Stimulated activated CD4-positive, alpha-beta T cell treated with anti-CD3 and anti-CD28 coated beads, Interleukin-4, amount 100 ng/mL, for 48 hours (primary cell): ENCODE measurements at places on chromosomes 12 and 14.
A peak's percentile ranks its signal among the peaks of the same experiment; 100 is the strongest.

DNA sequence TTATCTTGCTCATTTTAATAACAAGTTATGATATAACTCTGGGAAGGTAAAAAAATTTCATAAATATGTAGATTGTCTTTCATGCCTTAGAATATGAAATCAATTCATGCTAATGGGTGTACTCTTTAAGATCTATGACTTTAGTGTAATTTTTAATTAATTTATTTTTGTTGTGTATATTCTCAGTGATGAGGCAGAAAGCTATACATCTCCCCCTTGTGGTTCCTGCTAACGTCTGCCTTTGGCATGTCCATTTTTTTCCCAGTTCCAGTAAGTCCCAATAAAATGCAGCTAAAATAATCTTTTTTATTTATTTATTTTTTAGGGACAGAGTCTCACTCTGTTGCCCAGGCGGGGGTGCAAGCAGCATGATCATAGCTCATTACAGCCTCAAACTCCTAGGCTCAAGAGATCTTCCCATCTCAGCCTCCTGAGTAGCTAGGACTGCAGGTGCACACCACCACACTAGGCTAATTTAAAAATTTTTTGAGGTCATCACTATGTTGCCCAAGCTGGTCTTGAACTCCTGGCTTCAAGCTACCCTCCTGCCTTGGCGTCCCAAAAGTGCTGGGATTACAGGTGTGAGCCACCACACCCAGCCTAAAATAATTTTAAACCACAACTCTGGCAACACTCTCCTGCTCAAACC, 3.3 kb upstream of the CHURC1 start:
- no peak for DNase-seq

DNA sequence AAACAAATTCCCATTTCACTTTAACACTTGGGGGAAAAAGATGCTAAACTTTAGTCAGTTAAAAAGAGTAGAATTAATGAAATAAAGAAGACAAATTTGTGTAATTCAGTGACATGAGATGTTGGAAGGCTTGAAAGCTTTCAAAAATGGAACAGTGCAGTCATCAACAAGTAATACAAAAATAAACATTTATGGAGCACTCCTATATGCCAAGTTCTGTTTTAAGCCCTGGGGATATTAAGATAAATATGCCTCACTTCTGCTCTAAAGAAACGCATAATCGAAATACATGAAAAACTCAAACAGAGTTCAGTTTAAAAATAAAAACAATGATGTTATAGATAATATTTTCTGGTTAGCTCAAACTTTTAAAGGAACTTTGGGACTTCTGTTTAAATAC, 93.0 kb downstream of the KCNH5 start:
- DNase-seq: no peak

DNA sequence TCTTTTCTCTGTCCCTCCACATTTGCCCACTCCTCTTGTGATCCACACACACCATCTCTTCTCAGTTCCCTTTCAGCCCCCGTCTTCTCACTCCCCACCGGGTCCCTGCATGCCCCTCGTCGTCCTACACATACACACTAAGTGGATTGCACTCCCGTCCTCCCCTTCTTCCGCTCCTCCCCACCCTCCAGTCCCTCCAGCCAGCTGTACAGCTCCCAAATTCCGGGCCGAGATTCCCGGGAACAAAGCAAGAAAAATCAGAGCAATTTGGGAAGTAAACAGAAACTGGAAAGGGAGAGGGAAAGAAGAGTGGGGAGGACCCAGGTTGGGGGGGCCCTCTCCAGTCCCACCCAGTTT, 282 bp upstream of the IGFBP6 start:
- no peak for DNase-seq

DNA sequence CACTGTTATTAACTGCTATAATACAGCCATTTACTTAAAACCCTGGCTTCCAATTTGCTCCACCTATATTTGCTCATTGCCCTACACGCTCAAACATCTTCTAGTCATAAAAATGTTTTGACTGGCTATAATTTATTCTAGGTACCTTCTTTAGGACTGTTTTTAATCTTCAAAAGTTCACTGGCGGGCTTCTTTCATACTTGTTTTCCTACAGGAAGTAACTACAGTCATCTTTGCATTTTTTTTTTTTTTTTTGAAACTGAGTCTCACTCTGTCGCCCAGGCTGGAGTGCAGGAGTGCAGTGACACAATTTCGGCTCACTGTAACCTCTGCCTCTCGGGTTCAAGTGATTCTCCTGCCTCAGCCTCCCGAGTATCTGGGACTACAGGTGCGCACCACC, 32.5 kb downstream of the MPHOSPH9 start:
- DNase-seq: peak; percentile 2

- DNase-seq: no peak
Measured at GRCh38 chr14:23933108-23933741, 20.3 kb upstream of the DHRS4 start.

- no peak for DNase-seq
Measured at GRCh38 chr12:26767865-26768264, 65.1 kb downstream of the ITPR2 start.

GRCh38 chr12:79000501-79000900, 135.9 kb downstream of the SYT1 start:
- no peak for DNase-seq

DNA sequence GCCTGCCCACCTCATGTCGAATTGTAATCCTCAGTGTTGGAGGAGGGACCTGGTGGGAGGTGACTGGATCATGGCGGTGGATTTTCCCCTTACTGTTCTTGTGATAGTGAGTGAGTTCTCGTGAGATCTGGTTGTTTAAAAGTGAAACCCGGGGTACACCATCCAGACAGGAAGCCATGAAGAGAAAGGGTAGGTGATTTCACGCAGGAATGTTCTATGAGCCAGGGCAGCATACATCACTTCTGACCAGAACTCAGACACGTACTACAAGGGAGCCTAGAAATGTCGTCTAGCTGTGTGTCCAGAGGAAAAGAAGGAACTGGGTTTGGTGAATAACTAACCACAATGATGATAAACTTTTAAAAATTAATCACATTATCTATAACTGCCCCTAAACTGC, 80.6 kb downstream of the ANO4 start:
- no peak for DNase-seq

- no peak for DNase-seq
Measured at GRCh38 chr12:56243731-56244181, 13.9 kb downstream of the SLC39A5 start.
